ENCODE measurements at places on chromosomes 12 and 14.

DNA sequence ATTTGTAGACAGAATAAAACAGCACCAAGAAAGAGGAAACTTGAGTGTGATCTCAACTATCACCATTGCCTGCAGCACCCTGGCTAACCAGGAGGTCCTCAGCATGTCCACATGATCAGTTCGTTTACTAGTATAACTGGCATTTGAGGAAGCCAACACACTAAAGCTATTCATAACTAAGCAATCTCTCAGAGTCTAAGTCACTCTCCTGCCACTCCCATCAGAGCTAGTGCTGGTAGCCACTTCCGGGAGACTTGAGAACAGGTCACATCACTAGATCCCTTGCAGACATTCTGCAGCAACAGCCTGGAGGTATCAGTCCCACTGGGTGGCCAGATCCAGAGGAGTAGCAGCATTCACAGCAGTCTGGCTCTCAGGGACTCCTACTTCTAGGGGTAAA is 352.9 kb upstream of the OR4E1 start:
- no peak for DNase-seq

DNA sequence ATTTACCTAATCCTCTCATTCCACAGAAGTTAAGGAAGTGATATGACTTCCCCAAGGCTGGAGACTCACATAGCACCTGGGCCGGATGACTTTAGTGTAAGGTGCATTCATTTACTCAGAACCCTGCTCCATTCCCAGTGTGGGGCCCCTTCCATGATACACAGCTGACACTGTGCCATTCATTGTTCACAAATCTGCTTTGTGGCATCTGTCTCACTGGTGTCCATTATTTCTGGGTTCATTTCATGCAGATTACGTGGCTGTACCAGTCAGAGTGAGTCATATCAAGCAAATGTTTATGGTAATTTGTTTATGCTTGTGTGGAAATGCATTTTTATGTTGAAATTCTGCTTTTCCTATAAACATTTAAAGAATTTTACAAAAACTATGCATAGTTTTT is 5.2 kb downstream of the ANO4 start:
- DNase-seq, result no peak

- DNase-seq, result no peak
Observed at GRCh38 chr12:84464616-84465015, 448.0 kb downstream of the SLC6A15 start.

DNA sequence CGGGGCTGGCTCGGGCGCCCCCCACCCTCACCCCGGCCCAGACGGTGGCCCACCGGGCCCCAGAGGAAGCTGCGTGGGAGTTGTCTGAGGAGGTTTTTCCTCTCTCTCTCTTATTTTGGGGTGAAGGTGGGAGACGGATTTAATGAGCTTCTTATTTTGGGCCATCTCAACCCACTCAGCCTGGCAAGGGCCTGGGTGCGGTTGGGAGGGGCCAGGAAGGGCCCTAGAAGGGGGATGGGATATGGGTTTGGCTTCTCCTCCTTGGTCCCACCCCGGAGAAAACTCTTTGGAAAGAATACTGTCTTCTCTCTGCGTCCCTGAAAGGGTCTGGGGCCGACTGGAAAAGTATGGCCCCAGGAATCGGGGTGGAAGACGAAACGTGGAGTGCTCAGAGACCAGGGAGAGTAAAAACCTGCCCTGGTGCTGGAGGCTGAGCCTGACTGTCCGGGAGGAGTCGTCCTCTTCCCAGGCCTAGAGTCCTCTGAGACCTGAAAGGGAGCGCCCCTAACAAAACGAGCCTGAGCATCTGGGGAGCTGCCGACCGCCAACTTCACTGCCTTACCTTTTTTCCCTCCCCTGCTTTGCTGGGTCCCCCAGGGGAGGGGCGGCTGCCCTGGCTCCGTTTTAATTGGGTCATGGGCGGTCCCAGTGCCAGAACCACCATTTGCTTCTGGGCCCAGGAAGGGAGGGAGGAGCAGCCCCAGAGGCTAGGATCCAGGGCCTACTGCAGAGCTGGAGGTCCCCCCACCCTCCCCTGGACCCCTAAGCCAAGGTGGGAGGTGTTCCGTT is 1.6 kb downstream of the MMP14 start:
- no peak for DNase-seq

DNA sequence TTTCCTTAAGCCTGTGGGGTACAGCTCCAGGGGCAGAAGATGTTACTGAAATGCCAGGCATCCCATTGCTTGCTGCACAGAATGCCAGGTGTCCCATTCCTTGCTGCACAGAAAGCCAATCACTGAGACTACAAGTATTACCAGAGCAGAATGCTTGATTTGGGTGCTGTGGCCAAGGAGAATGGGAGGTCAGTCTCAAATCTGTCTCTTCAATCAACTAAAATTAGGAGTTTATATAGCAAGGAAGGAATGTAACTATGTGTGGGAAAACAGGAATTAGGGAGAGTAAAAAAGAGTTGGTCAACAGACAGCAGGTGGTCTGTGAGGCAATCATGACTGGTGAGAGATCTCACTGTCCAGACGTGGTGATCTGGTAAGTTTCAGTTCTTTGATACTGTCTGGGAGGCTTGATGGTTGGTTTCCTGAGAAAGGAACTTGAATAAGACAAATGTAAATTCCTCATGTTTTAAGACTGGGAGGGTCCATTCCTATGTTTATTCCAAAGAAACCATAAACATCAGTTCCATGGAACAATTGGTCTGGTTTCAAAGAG is 31.2 kb upstream of the VASH1 start:
- no peak for DNase-seq

- DNase-seq, result no peak
Observed at GRCh38 chr14:100524233-100524932, 62.8 kb downstream of the BEGAIN start.

- DNase-seq, result no peak
Observed at GRCh38 chr14:95440951-95441350, 75.5 kb downstream of the SYNE3 start.

DNA sequence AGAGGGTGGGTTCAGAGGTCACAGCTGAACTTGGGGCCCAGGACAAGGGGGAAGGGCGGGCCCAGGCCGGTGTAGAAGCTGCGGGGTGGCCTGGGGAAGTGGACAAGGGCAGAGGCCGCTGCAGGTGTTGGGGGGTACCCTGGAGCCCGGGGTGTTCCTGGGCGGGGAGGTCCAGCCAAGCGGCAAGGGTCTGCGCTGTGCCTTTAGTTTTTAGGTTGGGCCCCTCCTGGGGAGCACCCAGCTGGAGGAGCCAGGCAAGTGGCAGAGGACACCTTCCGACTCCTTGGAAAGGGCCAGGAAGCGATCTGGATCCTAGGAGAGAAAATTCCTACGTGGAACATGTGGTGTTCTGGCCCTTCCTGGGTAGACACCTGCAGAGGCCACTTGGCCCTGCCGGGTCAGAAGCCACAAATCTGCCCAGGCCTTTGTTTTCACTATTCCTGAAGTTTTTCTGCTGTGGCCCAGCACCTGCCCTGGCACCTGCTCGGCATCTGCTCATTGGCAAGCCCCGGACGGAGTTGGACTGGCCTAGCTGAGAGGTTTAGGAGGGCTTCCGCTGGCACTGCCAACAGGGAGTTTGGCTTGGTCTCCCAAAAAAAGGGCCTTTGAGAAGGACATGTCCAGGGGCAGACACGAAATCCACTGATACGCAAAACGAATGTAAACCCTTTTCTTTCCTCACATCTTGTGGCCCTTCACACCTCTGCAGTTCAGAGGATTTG is 61.1 kb downstream of the SMUG1 start:
- no peak for DNase-seq

DNA sequence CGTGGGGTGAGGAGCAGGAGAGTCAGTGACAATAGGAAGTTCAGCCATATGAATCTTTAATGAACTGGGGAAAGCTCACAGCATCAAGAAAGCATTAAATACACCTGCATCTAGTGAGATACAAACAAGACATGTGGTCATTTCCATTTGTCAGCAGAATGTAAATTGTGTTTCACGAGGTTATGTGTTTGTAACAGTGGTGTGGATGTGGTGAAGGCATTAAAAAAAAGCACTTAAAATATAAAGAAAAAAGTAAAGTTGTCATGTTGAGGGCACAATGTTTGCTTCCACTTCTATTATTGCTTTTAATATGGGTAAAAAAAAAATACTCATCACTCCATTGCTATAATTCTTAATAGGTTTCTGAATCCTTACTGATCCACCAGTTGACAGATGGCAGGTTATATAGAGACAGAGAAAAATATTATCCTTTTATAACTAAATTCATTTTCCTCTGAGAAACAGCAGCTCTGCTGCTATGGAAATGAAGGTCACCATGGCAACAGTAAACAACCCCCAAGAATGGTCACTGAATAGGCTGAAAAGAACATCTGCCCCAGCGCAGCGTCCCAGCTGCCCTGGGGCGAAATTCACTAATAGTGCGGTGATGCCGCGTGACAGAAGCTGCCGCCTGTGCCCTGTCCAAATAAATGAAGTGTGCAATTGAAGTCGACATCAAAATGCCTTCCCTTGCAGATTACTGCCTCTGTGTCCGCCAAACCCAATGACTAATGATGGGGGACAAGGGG is 226.1 kb downstream of the FOXN3 start:
- peak; percentile 10 for DNase-seq

DNA sequence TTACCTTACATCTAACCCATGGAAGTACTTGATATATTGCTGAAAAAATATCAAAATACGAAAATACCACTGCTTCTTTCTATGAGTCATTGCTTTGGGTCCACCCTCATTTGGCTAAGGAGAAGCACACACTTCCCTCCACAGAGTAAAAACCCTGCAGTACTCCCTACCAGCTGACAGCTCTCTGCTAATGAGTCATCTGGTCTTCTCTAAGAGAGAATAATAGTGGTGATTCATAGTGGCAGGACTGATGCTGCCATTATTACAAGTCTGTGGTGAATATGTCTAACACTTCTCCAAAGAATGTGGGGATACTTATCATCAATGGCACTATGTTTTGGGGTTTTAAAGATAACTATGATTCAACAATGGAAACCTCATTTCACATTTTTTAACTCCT is 90.7 kb downstream of the PPFIA2 start:
- DNase-seq, result peak; percentile 8

DNA sequence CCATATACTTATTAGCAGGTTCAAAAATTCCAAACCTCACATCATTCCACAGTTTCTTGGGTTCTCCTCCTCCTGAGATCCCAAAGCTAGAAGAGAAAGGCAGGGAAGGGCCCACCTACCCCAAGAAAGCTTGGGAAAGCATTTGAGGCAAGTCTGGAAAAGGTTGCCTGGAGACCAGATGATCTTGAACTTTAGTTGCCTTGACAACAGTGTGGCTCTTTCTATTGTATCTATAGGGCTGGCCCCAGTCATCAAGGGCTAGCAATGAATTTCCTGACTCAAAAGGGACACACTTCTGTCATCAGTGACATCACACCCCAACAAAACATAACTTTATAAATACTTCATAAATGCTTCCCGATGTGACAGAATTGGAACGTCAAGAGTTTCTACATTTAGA is 40.0 kb downstream of the ZFYVE1 start:
- no peak for DNase-seq

GRCh38 chr12:27555925-27556778 is 32.1 kb downstream of the PPFIBP1 start:
- peak; percentile 86 for DNase-seq

All from T-helper 2 cell (primary cell).